ENCODE measurements at places on chromosomes 11 and 22. TPM values are rescaled to one million over a fixed set of nuclear protein-coding genes. Genes with fewer than 3 reads are reported as not detected.

DNA sequence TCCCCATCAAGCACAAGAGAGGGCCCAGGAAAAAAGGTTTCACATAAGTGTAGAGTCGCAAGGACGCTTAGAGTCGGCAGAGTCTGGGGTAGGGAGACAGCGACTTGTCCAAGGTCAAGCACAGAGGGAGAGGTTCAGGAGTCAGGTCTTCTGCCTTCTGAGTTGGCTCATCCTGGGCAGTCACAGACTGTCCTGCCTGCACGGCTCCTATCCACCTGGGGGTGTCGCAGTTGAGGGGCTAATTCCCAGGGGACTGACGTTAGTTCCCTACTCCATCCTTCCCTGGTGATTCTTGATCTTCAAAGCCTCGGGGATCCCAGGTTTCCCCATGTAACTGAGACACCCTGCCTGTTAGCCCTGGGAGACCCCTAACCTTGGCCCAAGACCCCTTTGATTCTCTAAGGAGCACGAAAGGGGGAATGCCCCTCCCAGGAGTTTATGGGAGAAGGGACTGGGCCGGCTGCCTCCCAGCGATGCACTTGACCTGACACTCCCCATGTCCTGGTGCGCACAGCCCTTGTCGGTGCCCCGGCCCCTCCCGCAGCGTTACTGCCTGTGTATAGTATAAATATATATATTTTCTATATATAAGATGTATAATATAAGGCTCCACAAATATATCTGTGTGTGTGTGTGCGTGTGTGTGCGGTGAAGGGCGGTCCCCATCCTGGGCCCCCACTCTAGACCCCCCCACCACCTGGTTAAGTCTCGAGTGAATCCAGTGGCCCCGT lies 14.7 kb upstream of the TAB1 start:
- no peak for DNase-seq

Gene ASPHD2
- total RNA-seq = 3.7 TPM

Gene SPI1
- 4.9 TPM for total RNA-seq

DNA sequence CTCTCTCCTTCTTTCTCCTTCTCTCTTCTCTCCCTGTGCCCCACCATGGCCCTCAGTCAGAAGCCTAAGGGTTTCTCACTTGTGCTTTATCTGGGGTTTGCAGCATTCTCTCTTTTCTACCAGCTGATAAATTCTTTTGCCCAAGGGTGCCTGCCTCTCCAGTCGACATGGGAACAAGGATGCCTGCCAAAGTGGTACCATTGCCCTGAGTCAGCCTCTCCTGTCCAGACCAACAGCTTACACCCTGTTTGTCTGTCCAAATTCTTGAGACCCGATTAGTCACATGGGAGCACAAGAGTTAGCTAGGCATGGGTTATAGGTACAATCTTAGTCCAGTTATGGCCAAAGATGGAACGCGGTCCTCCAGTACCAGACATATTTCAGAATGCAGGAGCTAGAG lies 242.7 kb downstream of the LARGE1 start:
- DNase-seq = no peak

Gene KLHDC7B
- total RNA-seq = 0.55 TPM

Data from mucosa of descending colon (tissue), 3 donors.